ENCODE measurements at places on chromosomes 3 and 15. TPM values are rescaled to one million over a fixed set of nuclear protein-coding genes. Genes with fewer than 3 reads are reported as not detected.

DNA sequence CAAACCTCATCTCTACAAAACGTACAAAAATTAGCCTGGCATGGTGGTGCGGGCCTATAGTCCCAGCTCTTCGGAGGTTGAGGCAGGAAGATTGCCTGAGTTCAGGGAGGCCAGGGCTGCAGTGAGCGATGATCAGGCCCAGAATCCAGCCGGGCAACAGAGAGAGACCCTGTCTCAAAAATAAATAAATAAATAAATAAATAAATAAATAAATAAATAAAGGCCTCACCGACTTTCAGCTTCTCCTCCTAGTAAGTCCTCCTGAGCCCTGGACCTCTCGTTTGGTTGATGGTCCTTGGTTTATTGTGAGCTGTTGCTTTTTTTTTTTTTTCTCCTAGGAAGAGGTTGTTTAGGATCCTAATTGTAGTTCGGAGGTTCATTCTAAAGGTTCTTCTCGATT lies 25.1 kb downstream of the WDR73 start:
- H3K27me3 ChIP-seq: no peaks in the 10 kb centered on the region
- DNase-seq: no peak
- peaks cover 20% of the 10 kb centered on the region for H3K4me1 ChIP-seq
- H3K36me3 ChIP-seq: peaks cover 20% of the 10 kb centered on the region
- H3K27ac ChIP-seq: no peak overlapping the region

DNA sequence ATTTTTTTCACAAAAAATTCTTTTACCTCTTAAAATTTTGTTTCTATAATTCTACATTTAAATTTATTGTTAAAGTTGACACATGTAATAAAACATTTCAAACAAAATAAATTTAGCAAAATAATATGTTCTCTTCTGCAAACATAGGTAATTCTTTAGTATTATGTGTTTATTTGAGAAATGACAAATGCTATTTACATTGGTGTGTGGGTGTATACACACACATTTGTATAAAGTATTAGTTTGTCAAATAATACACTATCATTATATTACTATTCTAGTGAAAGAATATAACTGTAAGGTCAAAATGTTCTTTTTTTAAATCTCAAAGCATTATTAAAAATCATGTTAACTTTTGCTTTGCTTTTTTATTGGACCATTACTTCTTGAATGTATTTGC lies 1370.6 kb downstream of the SI start:
- H3K27ac ChIP-seq: no peak overlapping the region
- H3K36me3 ChIP-seq: no peaks in the 10 kb centered on the region
- no peak overlapping the region for H3K4me3 ChIP-seq
- no peaks in the 10 kb centered on the region for H3K4me1 ChIP-seq
- DNase-seq: no peak

GRCh38 chr3:14359348-14359747 lies 43.1 kb upstream of the SLC6A6 start:
- H3K27ac ChIP-seq: no peak overlapping the region
- no peak for DNase-seq
- no peaks in the 10 kb centered on the region for H3K36me3 ChIP-seq
- H3K4me1 ChIP-seq: peaks cover 10% of the 10 kb centered on the region
- peaks cover 2% of the 10 kb centered on the region for H3K27me3 ChIP-seq

DNA sequence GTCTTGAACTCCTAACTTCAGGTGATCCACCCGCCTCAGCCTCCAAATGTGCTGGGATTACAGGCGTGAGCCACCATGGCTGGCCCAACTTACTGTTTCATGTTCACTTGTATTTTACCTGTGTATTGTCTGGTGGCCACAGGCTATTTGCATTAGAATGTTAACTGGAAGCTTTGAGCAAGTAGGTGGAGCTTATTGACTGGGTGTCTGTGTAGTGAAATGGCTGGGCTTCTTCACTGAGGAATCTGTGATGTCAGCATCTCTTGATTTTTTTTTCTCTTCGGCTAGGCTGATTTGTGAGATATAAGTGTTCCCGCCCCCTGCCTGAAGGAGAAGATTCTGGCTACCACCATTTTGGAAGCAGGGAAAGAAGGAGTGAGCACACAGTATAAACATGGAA lies 237.8 kb upstream of the PEX5L start:
- no peak overlapping the region for H3K4me3 ChIP-seq
- H3K27ac ChIP-seq: no peak overlapping the region
- H3K27me3 ChIP-seq: no peaks in the 10 kb centered on the region
- peaks cover 8% of the 10 kb centered on the region for H3K4me1 ChIP-seq
- H3K36me3 ChIP-seq: no peaks in the 10 kb centered on the region

DNA sequence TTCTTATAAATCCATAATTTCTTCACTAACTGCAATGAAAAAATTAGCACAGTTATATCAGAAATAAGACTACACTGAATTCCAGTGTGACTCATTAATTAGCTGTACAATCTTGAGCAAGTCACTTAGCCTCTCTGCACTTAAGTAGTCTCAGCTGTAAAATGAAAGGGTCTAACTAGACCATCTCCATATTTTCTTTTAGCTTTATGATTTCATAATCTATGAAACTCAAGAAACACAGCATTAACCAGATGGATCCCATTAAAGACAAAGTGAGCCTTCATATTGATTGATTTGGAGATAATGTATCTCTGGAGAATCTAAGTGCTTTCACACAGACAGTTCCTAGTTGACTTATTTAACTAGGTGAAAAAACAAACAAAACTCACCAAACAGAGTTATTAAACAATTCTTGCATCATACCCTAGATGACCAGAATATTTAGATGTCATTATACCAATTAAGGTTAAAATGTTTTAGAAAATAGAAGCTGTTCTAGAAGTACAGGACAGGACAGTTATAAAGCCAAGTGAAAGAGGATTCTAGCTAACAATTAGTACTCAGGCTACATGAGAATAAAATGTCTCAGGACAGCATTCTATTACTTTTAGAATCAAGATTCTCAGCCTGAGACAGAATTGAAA lies 11.2 kb downstream of the CSNK1G1 start:
- peaks cover 15% of the 10 kb centered on the region for H3K4me1 ChIP-seq
- no peaks in the 10 kb centered on the region for H3K27me3 ChIP-seq
- H3K36me3 ChIP-seq: peaks cover 11% of the 10 kb centered on the region
- DNase-seq: no peak
- H3K4me3 ChIP-seq: no peak overlapping the region
- H3K27ac ChIP-seq: peak overlapping the region; percentile 30

- H3K27ac ChIP-seq: no peak overlapping the region
- DNase-seq: peak; percentile 49
Measured at GRCh38 chr3:121995161-121996137, 26.6 kb downstream of the ILDR1 start.

Gene SLC22A13
- total RNA-seq: 0.85 TPM

DNA sequence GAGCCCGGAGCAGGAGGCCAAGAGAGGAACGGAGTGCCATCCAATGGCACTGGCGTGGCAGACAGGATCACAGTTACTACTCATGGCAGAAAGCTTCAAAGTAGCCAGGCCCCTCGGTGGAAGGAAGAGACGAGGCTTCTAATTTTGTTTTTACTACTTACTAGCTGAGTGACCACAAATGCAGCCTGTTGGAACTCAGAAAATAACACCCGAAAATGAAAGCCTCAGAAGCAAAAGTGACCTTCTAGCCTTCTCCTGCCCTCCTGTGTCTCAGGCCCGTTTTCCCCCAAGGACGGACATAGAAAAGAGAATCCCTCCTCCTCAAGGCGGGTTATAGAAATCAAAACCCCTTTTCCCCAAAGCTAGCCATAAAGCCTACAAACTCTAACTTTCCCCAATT lies 9.9 kb upstream of the STRA6 start:
- no peak overlapping the region for H3K4me3 ChIP-seq
- peaks cover 53% of the 10 kb centered on the region for H3K4me1 ChIP-seq
- DNase-seq: no peak
- H3K36me3 ChIP-seq: no peaks in the 10 kb centered on the region

Gene PLA2G4D
- total RNA-seq: not detected

DNA sequence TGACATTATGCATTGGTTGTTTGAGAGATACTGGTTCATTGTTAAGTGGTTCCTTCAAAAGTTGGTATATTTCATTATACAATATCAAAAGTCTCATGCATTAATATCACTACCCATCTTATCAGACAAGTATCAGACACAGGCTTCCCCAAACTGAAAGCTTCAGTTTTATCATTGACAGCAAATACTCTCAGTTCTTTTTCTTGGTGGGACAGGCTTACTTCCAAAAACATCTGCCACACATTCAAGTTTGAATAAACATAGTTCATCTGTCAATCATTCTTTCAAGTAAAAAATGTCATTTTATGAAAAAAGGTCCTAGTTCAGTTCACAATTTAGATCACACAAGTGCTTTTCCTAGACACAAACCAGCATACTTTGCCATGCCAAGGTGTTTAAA lies 280.0 kb upstream of the TRIM42 start:
- H3K27me3 ChIP-seq: no peaks in the 10 kb centered on the region
- H3K4me1 ChIP-seq: no peaks in the 10 kb centered on the region
- H3K27ac ChIP-seq: no peak overlapping the region
- H3K4me3 ChIP-seq: no peak overlapping the region

Gene EBLN2
- total RNA-seq: 10.7 TPM

Gene WDR93
- 0.34 TPM for total RNA-seq

DNA sequence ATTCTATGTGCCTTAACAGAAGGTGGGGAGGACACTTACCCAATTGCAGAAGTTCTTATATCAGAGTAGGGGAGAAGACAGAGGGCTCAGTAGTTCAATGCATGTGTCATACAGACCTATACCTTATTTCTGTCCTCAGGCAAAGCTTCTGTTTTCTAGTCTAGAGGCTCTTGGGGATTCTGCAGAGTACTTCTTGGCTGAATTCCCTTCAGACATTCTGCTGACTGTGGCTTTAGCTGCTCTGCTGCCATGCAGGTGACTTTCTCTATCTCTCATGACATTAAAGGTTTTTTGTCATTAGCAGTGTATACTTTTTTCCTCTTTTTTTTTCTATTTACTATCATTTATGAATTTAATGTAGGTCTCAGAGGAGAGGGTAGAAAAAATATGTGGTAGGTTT lies 172.8 kb upstream of the PLSCR5 start:
- H3K4me1 ChIP-seq: no peaks in the 10 kb centered on the region
- no peak overlapping the region for H3K4me3 ChIP-seq
- no peak overlapping the region for H3K27ac ChIP-seq
- no peak for DNase-seq
- peaks cover 2% of the 10 kb centered on the region for H3K27me3 ChIP-seq
